ENCODE measurements at places on chromosomes 3 and 15. TPM values are rescaled to one million over a fixed set of nuclear protein-coding genes. Genes with fewer than 3 reads are reported as not detected.
A peak's percentile ranks its signal among the peaks of the same experiment; 100 is the strongest.

DNA sequence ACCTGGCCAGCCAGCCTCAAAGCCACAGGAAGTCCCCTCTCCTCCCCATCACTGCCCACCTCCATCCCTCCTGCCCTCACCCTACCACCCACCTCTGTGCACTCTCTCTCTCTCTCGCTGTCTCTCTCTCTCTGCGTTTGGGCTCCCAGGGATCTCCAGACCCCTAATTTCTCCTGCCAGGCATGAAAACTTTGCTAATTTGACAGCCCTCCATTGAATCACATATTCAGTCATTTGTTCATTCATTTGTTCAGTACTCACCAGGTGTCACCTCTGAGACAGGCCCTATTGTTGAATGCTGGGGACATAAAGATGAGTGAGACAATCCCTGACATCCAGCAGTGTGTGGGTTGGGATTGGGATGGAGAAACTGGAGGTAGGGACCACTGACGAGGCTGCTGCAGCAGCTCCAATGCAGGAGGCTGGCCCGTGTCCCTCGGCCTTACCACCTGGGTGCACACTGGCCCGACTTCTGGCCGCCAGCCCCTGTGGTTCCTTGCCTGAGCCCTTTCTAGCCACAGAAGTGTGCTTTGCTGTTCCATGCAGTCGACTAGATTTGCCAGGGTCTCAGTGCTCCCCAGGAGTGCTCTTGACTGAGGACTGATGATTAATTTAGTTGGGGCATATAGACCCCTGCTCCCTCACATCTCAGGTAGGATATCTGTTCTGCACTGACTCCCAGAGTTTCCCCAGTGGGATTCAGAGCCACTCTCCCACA lies 38.6 kb upstream of the TSEN2 start:
- DNase-seq, result no peak

The HIGD1A gene
- total RNA-seq, result 95.6 TPM

The INKA1 gene
- total RNA-seq, result 6.3 TPM

GRCh38 chr15:75989045-75989444 lies 23.2 kb downstream of the NRG4 start:
- DNase-seq, result no peak

GRCh38 chr3:78792212-78792611 lies 975.6 kb downstream of the ROBO1 start:
- no peak for DNase-seq

DNA sequence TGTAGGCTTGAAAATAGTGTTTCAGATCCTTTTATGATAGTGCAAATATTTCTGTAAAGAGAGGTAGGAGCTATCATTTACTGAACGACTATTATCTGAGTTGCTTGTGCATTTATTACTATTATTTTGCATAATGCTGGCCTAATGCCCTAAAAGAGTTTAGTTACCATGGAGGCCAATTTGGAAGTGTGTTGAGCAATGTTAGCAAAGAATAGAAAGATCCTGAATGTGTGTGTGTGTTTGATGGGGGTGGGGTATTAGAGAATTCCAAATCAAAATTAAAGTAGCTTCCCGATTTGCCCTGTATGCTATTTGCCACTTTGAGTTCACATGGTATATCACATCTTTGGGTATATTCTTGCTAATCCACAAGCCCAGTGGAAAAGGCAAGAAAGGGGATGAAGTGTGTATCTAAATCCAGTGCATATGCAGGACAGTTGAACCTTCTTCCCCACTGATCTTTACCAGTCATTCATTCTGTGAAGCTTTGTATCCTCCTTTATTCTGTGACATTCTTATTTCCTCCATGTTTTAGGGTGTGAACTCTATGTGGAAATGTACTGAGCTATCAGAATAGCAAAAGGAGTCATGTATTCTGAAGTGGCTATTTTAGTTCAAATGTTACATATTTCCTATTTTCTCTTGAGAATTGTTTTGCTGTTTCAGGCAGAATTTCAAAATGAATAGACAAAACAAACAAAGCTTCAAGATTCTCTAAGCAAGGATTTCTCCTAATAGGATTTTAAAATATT lies 45.7 kb upstream of the PLSCR5 start:
- no peak for DNase-seq

DNA sequence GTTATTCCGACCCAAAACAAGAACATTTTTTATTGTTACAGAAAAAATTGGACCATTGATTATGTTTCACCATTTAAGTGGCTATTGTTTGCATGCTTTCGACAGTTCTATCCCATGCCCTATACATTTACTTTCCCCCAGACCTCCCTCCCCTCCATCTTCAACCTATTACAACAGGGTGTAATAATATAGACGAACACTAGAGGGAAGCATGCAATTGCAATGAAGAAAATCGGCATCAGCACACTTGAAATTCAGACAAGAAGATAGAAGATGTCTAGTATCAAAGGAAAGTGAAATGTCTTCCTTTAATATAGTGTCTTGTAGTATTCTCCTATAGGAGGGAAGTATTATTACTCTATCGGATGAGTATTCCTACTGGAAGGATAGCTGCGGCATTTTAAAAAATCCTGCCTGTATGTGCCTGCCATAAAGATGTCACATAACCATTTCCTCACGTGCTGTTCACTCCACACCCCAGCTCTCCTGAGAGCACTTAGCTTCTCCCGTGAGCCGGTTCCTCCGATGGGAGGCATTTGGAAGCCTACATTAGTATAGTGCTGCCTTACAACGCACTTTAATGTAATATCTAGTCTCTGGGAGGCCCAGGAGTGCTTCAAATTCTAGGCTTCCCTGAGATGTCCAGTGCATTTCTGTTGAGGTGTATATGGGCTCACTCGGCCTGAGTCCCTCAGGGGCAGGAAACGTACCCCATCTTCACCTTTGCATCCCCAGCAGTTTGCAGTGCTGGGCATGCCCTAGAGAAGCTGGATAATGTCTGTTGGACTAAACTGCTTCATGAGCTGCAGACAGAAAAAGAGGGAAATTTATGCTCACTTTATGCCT lies 17.8 kb upstream of the ERICH6 start:
- no peak for DNase-seq

DNA sequence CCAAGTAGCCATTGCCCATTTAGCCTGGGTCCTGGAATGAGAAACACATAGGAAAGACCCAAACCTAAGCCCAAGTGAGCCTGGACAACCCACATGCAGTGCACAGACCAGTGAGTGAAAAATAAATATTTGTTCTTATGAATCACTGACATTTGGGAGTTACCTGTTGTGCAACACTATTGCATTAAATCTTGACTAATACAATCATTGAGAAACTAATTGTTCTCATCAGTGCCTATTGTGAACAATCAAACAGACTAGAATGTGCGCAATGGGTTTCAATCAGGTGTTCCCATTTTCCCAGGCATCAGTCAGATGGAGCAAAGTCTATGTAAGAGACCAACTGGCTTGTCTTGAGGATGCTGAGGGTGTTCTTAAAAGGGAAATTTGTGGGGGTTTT lies 54.7 kb upstream of the CNOT10 start:
- no peak for DNase-seq

DNA sequence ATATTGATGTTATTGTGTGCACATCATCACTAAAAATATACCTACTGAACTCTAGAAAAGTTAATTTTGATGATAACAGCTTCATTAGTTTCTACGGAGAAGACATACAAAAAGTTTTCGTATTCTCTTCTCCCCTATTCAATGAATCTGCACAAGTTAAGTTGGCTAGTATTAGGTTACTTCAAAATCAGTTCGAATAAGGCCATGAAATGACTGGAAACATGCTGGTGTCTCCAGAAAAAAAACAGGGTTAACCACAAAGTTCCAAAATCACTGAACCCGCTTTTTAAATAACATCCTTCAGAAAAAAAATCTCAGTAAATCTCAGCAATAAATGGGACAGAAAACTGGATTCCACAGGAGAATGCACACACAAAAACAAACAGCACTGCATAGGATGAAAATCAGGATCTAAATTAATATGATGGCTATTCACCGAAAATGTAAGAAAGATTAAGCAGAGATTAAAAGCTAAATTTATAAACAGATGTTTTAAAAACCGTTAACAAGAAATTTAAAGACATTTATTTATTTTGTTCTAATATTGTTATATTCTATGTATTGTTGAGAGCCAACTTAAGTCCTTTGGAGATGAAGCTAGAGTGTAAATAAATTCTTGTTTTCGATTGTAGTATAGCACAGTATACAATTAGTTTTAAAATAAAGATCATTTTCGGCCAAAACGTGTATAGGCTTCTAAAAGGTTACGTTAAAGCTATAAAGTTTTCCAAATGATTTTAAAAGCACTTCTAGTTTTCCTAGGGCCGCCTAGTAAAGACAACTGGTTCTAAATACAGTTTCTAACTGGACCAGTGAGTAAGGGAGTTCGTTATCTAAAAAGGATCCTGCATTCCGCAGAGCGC lies 1.0 kb downstream of the IGSF11 start:
- DNase-seq, result no peak

The ARNT2 gene
- total RNA-seq, result 58.7 TPM

GRCh38 chr3:117788061-117788460 lies 1078.5 kb downstream of the TUSC7 start:
- peak; percentile 58 for DNase-seq

- DNase-seq, result no peak
Observed at GRCh38 chr3:24316887-24317383, 177.7 kb downstream of the THRB start.

- no peak for DNase-seq
Observed at GRCh38 chr3:141306922-141307321, 61.4 kb upstream of the ZBTB38 start.

GRCh38 chr15:76075046-76075445 lies 15.3 kb downstream of the TMEM266 start:
- DNase-seq, result no peak

The SHC4 gene
- total RNA-seq, result 70.4 TPM

The ETV5 gene
- total RNA-seq, result 15.7 TPM

- DNase-seq, result no peak
Observed at GRCh38 chr15:91522605-91523332, 330.7 kb upstream of the SLCO3A1 start.

The ZNF774 gene
- 2.5 TPM for total RNA-seq

DNA sequence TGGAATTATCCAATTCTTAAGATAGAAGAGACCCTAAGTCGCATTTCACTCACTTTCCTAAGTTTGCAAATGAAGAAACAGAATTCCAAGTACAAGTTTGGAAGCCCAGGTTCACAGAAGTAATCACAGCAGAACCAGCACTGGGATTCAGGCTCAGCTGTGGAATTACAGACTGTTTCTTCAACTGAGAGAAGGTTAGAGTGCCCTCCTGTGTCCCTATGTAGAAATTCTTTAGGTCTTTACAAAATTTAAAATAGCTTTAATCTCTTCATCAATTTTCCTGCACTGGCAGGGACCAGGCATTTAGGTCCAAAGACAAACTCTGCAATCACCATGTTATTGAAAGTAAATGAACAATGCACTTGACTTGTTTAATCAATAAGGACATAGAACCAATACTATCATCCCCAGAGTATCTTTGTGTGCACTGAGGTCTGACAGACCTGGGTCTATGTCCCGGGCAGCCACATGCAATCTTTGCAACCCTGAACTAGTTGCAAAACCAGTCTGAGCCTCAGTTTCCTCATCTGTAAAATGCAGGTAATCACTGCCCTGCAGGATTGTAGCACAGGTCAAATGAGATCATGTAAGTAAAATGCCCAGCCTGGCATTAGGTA lies 96.3 kb upstream of the ZBED2 start:
- no peak for DNase-seq

GRCh38 chr3:61774279-61774890 lies 213.0 kb downstream of the PTPRG start:
- no peak for DNase-seq

DNA sequence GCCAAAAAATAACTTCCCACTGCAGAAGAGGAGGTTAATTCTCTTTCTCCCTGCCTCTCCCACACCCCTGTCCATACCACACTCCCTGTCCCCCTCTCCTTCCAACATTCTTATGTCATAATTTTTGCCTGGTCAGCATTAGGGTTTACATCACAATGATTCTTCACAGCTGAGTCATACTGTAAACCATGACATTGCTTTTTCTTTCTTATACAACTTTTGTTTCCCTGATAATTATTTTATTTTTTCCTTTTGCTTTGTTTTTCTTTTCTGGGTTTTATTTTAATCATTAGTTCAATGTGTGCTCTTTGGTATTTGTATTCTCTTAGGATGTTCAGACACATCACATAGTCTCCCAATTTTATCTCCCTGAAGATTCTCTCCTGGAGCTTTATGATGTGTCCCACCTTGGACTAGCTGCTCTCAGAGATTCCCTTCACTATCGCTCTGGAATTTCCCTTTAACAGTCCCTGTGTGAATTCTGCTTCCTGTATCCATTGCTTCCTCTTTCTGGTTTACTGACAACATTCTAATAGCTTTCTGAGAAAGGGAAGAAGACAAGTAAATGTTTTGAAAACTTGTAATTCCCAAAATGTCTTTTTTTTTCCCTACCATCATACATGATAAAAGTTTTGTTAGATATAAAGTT lies 70.7 kb downstream of the SOX2 start:
- DNase-seq, result no peak

The ALDH1A2 gene
- total RNA-seq, result 71.2 TPM

GRCh38 chr3:133113526-133113925 lies 75.3 kb downstream of the TMEM108 start:
- DNase-seq, result no peak

The CYP8B1 gene
- not detected for total RNA-seq

DNA sequence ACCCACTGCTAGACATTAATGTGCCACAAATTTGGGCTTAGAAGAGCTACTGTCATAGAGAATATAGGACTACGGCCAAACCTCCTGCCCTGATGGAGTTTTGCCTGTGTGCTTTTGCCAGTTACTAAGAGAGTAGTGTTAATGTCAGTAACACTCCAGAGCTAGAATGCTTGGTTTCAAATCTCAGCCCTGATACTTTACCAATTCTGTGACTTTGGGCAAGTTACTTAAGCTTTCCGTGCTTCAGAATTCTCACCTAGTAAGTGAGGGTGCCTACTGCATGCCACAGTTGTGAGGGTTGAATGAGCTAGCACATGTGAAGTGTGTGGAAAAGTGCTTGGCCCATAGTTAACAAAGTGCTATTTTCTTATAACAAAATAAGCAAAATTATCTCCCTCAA lies 10.9 kb upstream of the ITGA11 start:
- no peak for DNase-seq

GRCh38 chr3:9135930-9136525 lies 113.4 kb downstream of the SRGAP3 start:
- peak; percentile 38 for DNase-seq

The ADAMTS17 gene
- 12.4 TPM for total RNA-seq

The CCDC9B gene
- 38.9 TPM for total RNA-seq

The HHATL gene
- total RNA-seq, result 6.4 TPM

DNA sequence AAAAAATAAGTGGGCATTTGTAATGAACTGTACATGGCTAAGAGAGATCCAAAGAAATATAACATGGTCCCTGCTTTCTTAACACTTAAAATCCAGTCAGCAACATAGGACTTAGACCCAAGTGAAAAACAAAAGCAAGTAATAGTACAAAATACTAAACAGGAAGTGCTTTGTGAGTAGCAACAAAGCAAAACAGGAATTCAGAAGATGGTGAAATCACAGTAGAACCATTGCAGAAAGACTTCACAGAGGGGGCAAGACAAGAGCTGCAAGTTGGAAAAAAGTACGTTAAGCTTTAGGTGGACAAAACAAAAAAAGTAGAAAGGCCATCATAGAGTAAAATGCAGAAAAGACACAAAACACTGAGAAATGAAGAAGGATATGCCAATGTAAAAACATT lies 116.0 kb downstream of the TBC1D5 start:
- no peak for DNase-seq

The ADIPOQ gene
- 0.12 TPM for total RNA-seq
